ENCODE measurements at places on chromosomes 6 and 20. TPM values are rescaled to one million over a fixed set of nuclear protein-coding genes. Genes with fewer than 3 reads are reported as not detected.

- no peaks in the 10 kb centered on the region for H3K36me3 ChIP-seq
- no peak overlapping the region for H3K27ac ChIP-seq
- DNase-seq, result no peak
These were observed 116.5 kb downstream of the SAMD5 start for GRCh38 chr6:147624946-147625515.

DNA sequence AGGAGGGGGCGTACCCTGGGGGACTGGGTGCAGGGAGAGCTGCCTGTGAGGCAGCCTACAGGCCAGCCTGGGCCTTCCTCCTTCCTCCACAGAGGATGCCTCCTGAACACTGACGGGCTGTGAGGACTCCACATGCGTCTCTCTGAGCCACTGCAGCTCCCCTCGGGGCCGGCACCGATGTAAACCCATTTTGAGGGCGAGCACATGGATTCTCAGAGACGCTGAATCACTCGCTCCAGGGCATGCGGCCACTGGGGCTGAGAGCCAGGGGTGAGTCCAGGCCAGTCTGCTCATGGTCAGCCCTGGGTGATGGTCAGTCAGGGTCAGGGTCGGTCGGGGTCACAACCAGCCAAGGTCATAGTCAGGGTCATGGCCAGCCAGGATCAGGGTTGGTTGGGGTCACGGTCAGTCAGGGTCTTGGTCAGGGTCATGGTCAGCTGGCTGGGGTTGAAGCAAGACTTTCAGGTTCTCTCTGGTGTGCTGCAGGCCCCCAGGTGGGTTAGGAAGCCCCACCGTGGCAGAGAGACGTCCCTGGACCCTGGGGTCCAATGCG is 14.7 kb upstream of the RBBP8NL start:
- no peak overlapping the region for H3K27ac ChIP-seq
- H3K4me3 ChIP-seq, result no peak overlapping the region
- no peaks in the 10 kb centered on the region for H3K4me1 ChIP-seq
- H3K27me3 ChIP-seq, result no peaks in the 10 kb centered on the region

DNA sequence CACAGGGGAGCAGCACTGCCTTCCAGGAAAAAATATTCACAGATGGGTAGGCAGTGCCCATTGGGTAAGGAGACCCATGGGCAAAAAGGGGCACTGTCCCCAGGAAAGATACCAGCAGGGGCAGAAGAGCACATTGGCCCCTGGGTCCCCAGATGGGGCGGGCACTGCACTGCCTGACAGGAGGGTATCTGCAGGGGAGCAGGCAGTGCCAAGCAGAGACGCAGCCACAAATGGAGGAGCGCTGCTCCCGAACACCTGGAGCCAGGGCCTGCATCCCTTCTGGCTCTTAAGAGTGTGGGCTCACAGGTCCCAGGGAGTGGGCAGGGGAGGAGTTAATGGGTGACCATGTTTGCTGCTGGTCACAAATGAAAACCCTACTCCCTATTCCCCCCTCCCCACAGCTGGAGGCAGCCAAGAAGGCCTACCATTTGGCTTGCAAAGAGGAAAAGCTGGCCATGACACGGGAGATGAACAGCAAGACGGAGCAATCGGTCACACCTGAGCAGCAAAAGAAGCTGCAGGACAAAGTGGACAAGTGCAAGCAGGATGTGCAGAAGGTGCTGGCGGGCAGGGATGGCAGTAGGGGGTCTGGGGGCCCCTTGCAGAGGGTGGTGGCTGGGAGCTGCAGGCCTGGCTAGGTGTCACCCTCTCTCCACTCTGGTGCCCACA is 27.0 kb downstream of the SPDEF start:
- no peaks in the 10 kb centered on the region for H3K4me1 ChIP-seq
- DNase-seq, result no peak
- H3K27ac ChIP-seq, result no peak overlapping the region
- no peak overlapping the region for H3K4me3 ChIP-seq
- no peaks in the 10 kb centered on the region for H3K27me3 ChIP-seq

Gene PDE7B
- 45.3 TPM for total RNA-seq
